ENCODE measurements at places on chromosomes 3 and 15. TPM values are rescaled to one million over a fixed set of nuclear protein-coding genes. Genes with fewer than 3 reads are reported as not detected.

DNA sequence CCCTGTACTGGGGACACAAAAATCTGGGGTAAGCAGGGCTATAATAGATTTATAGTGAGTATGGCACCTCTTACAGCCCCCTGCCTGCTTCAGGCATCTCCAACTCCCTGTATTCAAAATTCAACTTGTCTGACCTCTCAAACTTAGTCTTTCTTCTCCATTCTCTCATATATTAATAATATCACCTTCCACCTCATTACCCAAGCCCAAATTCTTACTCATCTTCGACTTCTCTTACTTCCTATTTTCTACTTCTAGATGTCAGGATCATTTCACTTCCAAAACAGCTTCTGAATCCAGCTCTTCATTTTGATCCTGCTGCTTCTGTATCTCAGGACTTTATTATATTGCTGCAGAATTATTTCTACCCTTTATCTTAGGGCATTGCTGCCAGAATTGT, 290.7 kb downstream of the CHST2 start:
- no peak for DNase-seq

DNA sequence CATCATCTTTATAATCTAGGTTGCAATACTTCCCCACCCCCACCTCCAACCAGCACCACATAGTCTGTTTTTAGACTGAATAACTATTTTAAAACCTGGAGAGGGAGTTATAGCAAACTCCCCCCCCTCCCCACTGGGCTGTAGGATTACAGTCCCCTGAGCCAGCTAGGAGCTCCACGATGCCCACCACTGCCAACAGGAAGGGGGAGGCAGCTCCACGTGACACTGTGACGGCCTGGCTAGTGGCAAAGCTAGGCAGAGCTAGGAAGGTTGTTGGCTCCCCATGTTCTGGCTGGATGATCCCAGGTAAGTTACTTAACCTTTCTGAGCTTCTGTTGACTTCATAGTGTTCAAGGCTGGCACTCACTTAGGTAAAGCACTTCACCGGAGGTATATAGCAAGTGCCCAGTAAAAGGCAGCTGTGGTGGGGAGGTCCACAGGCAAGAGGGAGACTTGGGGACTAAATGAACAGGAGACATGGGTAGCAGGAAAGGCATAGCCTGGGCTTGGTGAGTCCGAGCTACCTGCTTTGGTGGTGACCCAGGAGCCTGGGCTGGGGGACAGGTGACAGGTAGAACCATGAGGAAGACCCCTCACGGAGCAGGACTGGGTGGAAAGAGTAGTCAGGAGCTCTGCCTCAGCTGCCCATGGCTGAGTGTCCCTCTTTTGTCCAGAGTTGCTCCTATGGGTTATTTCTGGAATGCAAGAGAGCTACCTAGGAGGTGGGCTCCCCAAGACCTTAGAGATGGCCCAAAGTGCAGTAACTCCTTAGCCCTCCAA, 4.0 kb upstream of the TBC1D21 start:
- DNase-seq, result no peak

DNA sequence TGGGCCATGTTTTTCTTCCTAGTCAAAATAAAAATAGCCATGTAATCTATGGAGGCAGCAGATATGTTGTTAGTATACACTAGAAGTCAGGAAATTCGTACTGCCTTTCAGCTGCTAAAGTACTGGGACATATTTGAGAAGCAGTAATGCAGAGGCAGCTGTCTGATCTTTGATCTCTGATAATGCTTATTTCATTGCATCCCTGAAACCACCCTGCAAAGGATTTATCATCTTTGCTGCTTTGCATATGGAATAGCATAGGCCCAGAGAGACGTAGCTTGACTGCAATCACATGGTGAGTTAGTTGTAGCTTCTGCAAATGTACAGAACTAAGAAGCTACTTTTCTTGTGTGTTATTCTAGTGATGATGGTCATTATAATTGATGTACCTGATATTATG, 52.4 kb downstream of the RBM6 start:
- DNase-seq, result no peak

DNA sequence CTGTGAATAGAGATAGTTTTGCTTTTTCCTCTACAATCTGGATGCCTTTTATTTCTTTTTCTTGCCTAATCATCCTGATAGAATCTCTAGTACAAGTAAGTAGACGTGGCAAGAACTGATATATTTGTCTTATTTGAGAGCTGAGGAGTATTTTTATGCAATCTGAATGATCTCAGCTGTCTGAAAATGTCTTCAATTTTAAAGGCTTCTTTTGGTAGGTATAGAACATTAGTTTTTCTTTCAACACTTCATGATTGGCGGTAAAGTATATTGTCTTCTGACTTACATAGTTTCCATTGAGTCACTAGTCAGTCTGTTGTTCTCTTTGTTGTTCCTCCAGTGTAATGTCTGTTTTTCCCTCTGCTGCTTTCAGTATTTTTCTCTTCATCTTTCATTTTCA, 31.3 kb downstream of the MGA start:
- no peak for DNase-seq

DNA sequence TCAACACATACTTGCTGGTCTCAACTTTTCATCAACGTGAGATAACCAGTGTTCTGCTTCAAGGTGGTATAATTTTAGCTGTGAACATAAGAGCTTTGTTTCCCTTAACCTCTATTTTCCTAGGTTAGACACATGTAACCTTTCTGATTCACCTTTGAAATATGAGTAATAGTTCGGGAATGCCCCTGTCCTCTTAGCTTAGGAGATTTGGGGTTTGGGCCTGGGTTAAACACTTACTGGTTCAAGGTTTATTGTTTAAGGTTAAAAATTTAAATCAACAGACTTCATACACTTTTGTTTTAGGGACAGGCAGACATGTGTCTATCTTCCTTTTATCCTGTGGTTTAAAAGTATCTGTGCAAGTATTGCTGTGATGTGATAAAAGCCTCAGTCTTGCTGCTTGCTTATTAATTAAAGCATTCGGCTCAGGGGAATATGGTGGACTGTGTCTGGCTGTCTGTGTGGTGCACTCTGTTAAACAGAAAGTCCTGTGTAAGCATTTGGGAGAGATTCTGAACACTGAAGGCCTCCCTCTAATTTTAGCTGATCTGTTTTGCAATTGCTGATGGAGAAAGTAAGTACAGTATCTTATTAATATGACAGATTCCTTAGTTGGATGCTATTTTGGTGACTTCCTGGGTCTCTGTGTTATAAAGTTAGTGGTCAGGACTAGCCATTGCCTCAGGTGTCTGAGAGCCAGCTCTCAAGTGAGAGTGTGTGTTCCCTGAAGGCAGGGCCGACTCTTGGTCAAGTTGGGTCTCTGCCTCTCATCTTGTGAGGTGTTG, 81.8 kb downstream of the USP13 start:
- no peak for DNase-seq

DNA sequence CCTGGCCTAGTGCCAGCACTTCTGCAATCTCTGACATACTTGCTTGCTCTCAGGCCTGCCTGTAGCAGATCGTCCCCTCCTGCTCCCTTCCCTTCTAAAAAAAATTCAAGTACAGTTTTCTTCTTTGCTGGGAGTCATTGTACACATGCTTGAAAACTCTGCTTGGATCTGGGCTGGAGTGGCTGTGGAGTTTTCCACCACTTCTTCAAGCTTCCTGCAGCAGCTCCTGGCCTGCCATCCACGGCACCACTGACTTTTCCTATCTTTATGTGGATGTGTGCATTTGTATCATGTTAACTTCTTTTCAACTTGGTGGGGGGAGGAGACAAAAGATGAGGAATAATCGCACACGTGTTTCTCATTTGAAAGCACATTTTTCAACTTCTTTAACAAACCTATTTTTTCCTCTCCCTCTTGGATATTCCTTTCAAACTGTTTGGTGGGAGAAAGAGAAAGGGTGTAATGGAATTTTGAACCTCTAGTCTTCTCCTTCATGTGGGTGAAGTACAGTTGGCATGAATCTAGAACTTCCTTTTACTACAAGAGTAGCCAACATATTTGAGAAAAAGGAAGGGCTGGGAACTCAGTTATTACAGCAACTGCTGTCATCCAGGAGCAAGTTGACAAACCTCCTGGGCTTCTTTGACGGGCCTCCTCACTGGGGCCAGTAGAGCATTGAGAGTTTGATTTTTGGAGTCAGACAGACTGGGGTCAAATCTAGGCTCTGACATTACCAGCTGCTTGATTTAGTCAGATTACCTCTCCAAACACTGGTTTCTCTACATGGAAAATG, 61.2 kb upstream of the LRTM1 start:
- DNase-seq, result no peak

DNA sequence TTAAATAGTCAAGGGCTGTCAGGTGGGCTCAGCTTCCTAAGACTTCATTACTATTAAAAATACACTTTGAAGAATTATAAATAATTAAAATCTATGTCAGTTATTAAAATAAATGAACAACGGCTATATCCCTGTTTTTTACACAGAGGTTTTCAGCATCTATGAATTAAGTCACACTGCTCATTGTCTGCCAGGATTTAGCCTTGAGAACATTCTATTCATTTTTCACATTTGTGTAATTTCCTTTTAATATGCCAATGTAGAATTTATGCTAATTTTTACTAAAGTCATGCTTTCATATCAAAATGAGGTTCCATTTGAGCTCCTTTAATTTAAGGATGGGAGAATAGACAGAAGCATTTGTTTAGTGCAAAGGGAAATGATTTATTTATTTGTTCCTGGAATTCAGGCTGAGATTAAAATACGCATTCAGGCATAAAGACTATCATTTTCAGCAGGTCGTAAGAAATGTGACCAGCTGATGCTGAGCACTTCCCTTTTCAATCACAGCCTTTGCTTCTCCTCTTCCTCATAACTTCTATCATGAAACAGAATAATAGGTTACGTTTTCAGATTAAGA, 345.1 kb downstream of the MFSD1 start:
- no peak for DNase-seq

GRCh38 chr3:154015307-154015706, 105.9 kb upstream of the ARHGEF26 start:
- DNase-seq, result no peak

The CAPN3 gene
- total RNA-seq, result 2.3 TPM

The CORO2B gene
- 0.16 TPM for total RNA-seq
